ENCODE measurements at places on chromosomes 13 and 19.

- DNase-seq = peak; percentile 84
These were observed at the start of gene LDLR for GRCh38 chr19:11089254-11090013. LDLR (plus strand) TSS chr19:11089463; CDS start chr19:11089549, 86 bp downstream.

DNA sequence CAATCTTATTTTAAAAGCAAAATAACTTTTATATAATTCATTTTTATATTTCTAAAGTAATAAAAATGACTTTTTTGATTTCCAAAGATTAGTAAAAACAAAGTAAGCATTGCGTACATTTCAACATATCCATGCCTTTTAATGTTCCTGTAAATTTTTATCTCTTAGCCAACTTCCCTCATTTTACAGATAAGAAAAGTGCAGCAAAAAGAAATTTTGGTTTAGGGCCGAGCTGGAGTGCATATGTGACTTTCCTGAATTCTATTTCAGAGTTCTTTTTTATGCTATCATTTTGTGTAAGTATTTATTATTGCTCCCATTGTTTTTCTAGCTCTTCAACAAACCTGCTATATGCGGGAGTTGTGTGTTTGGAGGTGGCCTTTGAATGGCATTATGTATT is 195.3 kb downstream of the NHLRC3 start:
- DNase-seq = no peak

DNA sequence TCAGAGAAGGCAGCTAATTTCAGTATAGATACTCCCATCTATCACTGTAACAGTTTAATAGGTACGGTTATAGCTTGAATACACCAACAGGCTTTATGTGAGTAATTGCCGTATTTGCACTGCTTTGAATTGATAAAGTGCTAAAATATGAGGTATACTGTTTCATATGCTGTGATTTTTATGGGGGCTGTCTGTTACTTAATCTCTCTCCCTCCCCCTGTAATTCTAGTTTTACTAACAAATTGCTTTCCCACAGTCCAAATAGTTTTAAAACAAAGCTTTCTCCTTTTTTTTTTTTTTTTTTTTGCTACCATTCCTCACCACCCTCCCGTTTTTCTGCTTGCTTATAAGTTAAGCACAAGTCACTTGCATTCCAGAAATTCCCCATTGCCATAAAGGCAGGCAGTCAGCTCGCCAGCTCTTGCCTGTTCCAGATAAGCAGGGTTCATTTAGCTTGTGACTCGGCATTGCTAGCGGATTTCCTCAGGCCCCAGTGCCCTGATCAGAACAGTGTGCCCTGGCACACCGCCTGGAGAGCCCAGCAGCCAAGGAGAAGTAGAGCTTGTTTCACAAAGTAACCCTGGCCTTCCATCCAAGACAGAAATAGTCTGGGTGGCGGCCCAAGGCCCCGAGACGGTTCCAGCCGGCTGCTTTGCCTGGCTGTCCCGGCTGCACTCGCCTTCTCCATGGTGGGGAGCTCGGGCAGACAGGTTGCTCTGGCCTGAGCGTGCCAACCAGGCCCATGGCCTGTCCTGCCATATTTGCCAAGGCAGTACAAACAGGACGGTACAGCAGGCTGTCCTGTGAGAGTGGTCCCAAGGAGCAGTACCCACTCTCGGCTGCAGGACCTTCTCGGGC is 43.5 kb upstream of the NPAS1 start:
- no peak for DNase-seq

DNA sequence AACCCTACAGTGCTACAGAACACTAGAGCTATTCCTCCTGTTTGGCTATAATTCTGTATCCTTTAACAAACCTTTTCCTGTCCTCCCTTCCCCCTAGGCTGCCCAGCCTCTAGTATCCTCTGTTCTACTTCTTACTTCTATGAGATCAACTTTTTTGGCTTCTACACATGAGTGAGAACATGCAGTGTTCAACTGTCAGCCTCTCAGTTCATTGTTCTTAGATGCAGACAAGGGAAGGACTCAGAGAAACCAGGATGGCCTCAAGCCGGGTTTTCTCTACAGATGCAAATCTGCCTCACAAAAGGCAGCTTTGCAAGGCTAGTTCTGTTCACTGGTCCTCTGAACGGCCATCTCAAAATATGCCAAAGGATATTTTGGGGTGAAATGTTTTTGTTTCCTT is 18.4 kb downstream of the AMER2 start:
- no peak for DNase-seq

DNA sequence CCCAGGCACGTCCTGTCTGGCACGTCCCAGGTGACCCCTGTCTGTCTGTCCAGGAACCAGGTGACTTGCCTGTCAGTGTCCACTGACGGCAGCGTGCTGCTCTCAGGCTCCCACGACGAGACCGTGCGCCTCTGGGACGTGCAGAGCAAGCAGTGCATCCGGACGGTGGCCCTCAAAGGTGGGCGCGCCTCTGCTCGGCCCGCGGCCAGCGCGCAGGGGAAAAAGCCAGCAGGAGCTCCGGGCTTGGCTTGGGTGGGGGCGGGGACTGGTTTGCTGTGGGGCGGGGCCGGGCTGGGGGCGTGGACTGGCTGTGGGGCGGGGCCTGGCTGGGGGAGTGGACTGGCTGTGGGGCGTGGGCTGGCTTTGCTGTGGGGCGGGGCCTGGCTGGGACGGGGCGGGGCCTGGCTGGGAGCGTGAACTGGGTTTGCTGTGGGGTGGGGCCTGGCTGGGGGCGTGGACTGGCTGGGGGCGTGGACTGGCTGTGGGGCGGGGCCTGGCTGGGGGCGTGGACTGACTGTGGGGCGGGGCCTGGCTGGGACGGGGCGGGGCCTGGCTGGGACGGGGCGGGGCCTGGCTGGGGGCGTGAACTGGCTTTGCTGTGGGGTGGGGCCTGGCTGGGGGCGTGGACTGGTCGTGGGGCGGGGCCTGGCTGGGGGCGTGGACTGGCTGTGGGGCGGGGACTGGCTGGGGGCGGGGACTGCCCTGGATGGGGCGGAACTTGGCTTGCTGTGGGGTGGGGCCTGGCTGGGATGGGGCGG is 7.2 kb downstream of the WDR18 start:
- peak; percentile 87 for DNase-seq

DNA sequence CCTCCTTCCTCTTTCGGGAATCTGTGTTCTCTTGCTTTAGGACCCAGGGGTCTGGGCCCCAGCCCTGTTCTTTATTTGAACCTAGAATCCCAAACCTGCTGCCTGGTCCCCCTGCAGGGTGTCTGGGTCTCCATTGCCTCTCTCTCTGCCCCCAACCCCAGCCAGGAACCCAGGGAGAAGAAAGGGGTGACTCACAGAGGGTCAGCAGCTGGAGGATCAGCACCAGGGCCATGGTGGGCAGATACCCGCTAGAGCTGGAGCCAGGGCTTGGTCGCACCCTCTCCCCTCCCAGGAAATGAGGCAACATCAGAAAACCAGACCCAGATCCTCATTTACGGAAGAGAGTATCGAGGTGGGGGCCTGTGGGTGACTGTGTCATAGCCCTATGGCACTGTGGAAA is at the start of gene OSCAR:
Gene OSCAR (minus strand): TSS at position 243 of the 400 bp plus-strand sequence. CDS start 11 bp downstream, at position 232.
- no peak for DNase-seq

DNA sequence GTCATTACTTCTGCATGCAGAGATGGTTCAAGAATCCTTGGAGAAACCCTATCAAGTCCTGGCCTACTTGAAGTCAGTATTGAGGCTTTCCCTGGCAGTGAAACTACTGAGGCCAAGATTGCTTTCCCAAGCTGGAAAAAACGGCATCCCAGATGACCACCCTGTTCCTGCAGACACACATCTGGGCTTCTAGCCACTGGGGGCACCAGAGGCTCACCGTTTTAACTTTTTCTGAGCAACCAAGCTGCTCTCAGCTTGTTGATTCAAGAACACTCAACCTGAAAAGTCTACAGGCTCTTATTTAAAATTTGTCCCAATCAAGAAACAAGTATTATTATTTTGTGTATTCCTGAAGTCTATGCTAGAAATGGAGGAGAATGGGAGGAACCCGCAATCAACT is 66.6 kb downstream of the SPRYD7 start:
- no peak for DNase-seq
